ENCODE measurements at places on chromosomes 16 and 17.

DNA sequence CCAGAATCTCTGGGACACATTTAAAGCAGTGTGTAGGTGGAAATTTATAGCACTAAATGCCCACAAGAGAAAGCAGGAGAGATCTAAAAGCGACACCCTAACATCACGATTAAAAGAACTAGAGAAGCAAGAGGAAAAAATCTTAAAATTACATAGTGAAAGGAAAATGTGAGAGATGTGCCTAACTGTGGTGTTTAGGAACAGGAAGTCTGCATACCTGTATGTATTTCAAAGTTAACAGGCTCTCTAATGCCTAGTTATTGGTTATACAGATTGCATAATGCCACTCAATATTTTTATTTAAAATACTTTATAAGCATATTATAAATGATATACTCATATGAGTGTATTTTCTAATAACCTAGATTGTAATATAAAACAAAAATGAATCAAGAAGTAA lies 25.9 kb downstream of the ZNF267 start:
- DNase-seq: no peak

DNA sequence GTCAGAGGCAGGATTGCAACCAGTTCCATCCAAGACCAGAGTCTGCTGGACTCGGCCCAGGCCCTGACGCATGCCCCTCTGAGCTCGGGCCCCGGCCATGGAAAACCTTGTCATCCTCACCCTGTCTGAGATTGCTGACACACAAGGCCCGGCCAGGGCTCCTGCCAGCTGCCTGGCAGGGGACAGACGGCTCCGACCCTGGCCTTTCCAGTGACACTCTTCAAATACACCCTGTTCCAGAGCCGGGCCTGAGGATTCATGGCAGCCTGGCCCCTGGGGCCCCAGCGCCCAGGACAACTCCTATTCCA lies 3.2 kb upstream of the PABPN1L start:
- DNase-seq: no peak

DNA sequence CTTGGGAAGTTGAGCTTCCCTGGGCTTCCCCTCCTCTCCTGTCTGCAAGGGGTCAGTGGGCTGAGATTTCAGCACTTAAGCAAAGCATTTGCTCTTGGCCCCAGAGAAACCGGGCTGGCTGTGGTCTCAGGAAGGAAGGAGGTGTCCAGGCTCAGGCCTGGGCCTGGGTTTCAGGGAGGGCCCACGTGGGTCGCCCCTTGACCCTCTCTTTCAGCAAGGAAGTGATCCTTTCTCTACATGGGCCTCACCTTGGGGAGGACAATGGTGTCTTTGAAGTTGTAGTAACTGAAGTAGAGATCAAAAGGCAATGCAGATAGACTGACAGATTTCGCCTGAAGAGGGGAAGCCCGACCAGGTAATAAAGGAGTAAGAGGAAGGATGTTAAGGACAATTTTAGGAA lies 2.7 kb downstream of the NOD2 start:
- DNase-seq: no peak

DNA sequence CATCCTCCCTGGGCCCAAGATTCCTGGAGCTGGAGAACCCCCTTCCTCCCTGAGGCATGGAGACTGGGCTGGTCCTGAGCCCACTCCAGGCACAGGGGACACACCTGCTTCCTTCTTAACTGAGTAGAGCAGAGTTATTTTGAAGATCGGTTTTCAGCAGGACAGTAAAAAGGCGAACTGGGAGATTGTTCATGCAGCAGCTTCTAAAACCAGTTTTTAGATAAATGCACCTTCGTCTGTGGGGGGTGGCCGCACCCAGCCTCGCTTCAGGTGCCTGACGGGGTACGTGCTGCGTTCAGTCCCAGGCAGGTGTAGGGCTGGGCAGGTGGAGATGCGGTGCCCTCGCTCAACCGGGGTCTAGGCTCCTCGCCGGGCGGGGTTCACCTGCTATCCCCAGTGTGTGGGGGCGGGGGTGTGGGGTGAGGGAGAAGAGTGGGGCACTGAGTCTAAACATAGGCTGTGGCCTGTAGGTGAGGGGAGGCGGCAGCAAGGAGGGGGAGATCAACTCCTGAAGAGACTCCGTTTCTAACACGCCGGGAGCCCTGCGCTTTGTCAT lies 69.5 kb downstream of the JPH3 start:
- no peak for DNase-seq

DNA sequence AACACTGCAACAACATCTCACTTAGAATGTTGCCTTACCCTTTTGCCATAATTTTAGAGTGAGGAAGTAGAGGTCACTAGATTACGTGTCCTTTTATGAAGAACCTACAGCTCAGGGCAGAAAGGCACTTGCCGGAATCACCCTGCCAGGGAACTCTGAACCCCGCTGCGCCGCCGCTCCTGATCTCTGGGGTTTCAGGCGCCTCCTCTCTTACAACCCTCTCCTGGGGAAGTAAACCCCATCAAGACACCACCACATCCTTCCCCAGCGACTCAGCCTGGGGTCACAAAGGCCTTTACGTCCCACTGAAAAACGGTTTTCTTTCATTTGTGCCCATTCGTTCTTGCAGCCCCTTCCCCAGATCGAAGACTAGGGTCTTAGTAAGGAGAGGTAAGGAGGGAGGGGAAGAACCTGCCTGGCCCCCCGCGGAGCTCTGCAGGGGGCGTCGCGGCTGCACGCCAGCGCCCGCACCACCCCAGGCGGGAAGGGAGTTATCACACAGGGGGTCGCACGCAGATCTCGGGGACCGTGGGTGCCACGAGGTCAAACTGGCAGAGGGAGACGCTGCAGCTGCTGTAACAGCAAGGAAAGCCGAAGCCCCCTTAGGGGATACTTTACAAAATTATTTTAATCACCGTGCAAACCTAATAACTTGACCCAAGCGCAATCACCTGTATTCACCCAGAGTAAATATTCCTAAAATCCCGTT lies 1.0 kb upstream of the HLF start:
- DNase-seq: no peak

GRCh38 chr17:78010759-78011158 lies 52.3 kb downstream of the TNRC6C start:
- no peak for DNase-seq

- peak; percentile 21 for DNase-seq
Observed at GRCh38 chr17:72467841-72468653, 347.2 kb downstream of the SOX9 start.

DNA sequence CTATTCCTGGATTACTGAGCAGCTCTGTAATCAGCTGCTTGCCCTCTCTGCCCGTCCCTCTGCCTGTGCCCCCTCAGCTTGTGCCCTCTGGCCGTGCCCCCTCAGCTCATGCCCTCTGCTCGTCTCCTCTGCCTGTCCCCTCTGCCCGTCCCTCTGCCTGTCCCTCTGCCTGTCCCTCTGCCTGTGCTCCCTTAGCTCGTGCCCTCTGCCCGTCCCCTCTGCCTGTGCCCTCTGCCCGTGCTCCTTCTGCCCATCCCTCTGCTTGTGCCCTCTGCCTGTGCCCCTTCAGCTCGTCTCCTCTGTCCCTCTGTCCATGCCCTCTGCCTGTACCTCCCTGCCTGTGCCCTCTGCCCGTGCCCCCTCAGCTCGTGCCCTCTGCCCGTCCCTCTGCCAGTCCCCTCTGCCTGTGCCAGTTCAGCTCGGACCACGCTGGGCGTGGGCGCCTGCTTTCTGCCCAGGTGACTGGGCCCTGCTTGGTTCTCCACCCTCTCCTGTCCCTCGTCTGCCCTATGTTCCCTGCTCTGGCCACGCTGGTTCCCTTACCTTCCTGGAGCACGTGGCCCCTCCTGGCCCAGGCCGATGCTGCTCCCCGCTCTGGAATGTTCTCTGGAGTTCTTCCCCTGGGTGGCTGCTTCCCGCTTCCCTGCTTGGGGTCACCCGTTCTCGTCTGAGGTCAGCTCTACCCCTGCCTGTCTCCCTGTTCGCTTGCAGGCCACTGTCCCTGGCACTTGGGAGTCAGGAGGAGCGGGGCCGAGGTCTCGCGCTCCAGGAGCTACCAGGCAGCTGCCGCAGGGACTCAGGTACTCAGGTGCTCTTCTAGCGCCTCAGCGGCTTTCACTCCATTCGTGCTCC lies 63.9 kb downstream of the BANP start:
- DNase-seq: no peak

DNA sequence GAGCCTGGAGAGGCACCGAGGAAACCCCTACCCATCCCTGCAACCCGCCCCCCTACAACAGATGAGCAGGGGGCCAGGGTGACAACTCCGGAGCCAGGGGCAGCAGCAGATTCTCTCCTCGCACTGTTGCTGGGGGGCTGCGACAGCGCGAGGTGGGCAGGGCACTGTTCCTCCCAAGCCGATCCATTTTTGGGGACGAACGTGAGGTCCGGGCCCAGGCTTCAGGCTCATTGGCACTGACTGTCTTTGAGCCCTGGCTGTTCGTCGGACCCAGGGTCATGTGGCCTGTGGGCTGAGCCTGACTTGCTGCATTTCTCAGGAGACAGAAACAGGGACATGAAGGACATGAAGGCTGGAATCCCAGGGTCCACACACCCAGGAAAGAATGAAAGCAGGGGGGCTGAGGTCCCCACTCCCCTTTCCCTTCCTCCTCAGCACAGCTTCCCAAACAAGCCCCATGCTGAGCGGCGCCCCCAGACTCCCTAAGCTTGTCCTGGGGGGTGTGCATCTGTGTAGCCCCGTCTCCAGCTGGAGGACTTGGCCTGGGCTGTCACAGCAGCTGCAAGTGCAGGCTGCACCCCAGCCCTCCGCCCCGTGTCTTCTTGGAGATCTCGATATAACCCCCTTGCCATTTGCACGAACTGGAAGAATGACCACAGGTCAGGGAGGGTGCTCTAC lies 18.7 kb downstream of the CEP295NL start:
- DNase-seq: no peak

GRCh38 chr17:2821868-2822267 lies 25.6 kb downstream of the RAP1GAP2 start:
- no peak for DNase-seq

GRCh38 chr16:24826096-24826690 lies 19.6 kb upstream of the SLC5A11 start:
- no peak for DNase-seq

GRCh38 chr17:63834431-63835166 lies 7.1 kb upstream of the FTSJ3 start:
- peak; percentile 49 for DNase-seq

- peak; percentile 96 for DNase-seq
Observed at GRCh38 chr17:59754552-59754951, 47.1 kb downstream of the VMP1 start.

- no peak for DNase-seq
Observed at GRCh38 chr17:530851-531250, 178.2 kb upstream of the RPH3AL start.

Data from skeletal muscle cell (primary cell).